ENCODE measurements at places on chromosomes 6 and 20.

DNA sequence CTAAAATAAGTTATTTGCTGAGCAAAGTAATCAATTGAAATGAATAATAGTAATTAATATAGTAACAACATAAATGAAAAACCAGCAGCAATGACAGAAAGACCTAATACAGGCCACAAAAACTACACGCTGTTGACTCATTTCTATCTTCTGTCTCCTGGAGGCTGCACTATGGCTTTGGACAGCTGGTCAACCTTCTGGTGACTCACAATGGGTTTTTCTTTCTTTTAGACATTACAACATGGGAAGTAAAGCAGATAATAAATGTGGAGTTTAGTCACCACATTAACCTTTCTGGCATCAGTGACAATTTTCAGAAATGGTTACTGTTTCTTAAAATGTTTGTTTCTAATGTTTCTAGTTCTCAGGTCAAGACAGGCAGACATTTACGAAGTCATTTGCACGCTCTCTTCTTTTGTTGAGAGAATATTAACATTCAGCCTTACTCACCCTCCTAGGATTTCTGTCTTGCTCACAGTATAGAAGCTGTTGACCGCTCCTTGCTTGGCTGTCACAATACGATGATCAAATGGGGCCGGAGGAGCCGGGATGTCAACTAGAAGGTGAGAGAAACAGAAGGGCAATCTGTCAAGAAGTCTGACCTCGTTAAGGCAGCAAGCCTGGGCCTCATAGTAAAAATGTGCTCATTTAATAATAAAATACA lies 62.2 kb downstream of the MYLK4 start:
- DNase-seq: no peak

GRCh38 chr6:139942331-139942730 lies 567.9 kb upstream of the CITED2 start:
- DNase-seq: no peak

- DNase-seq: no peak
These were observed 330.5 kb downstream of the TFAP2A start for GRCh38 chr6:10084111-10084986.

GRCh38 chr20:6012179-6012578 lies 41.7 kb downstream of the LRRN4 start:
- DNase-seq: no peak

- DNase-seq: no peak
These were observed 4.2 kb upstream of the APMAP start for GRCh38 chr20:24996449-24997377.

DNA sequence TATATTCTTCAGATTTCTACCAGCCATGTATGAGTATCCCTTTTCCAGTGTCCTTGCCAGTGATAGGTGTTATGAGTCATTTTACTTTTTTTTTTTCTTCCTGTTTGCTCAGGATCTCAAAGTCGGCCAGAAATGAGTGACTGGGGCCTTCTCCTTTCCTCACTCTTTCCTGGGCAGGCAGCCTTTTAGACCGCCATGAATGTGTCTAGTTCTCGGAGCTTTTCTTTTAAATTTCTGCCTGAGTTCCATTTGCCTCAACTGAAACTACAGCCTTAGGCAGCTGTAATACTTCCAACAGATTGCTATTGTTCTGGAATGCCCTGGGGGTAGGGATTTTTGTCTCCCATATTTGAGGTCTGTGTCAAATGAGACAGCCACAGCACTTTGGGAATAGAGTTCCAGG lies 83.7 kb downstream of the STXBP5 start:
- no peak for DNase-seq

- no peak for DNase-seq
These were observed 80.5 kb downstream of the YTHDF1 start for GRCh38 chr20:63135411-63135810.

DNA sequence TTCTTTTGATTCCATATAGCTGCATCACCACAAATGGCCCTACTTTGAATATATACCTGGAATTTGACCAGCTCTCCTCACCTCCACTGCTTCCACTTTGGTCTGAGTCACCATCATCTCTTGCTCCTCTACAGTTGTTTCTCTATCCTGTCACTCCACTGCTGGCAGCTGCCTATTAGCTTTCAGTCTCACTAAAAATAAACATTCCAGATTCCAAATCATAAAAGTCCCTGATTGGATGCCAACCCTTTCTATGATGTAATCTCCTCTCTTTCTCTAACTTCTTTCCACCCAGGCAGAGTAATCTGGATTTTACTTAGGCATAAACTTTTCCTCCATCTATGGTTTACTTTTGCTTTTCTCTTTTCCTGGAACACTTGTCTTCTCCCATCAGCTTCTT lies 49.1 kb downstream of the RFPL4B start:
- no peak for DNase-seq

- DNase-seq: peak; percentile 16
These were observed 116.5 kb upstream of the ESR1 start for GRCh38 chr6:151690768-151691562.

- no peak for DNase-seq
These were observed 122.4 kb downstream of the TCP11 start for GRCh38 chr6:35018746-35019145.

DNA sequence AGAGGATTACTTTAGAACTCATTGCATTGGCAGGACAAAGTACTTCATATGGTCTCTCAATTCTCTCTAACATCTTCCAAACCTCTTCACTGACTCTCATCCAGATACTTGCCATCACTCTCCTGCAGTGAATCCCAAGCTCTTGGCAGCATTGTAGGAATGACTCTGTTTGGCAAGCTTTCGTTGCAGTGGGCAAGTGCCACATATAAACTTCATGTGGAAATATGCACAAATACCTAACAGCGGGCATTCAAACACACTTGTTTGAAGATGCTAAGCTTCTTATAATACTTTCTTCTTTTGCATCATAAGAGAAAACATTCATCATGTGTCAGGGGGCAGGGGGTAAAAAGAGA lies 86.2 kb upstream of the F13A1 start:
- DNase-seq: no peak

DNA sequence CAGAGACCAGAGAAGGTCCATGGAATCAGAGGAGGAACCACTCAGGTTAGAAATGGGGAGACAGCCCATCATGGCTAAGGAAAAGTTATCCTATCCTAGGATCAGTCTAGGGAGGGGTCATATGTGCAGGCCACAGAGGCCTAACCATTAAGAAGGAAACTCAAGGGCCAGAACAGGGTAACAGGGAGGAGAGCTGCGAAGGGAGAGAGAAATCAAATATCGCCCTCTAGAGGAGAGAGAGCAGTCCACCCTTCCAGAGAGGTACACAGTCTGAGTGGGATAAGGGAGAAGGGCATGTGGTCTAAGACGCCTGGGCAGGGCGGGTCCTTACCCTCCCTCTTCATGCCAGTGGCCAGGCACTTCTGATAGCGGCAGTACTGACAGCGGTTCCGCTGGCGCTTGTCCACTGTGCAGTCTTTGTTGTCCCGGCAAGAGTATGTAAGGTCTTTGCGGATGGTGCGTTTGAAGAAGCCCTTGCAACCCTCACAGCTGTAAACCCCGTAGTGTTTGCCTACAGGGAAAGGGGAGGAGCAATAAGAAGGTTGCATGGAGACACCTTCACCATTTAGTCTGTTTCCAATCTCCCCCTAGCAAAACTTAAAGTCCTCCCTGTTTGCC lies 2.9 kb downstream of the RXRB start:
- peak; percentile 28 for DNase-seq

GRCh38 chr6:17042422-17043147 lies 59.3 kb upstream of the STMND1 start:
- no peak for DNase-seq

DNA sequence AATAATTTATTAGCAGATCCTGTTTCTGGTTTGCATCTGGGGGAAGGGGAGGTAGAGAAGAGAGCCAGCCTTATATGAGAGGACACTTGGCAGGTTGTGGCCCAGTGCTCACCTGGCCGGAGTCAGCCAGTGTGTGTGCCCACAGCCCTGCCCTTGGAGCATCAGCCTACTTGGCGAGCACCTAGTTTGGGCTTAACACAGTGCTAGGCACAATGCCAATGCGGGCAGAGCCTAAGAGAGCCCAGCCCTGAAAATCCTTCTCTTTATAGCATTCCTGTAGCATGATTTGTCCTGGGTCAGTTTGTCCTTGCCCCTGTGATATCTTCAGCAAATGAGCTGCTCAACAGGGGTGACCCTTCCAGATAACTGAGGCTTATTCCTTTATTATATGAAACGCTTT lies 73.0 kb downstream of the SLX4IP start:
- no peak for DNase-seq

GRCh38 chr20:51187261-51187660 lies 164.4 kb upstream of the KCNG1 start:
- DNase-seq: no peak

- no peak for DNase-seq
These were observed 134.8 kb upstream of the BEND6 start for GRCh38 chr6:56820060-56820459.

- no peak for DNase-seq
These were observed 58.2 kb downstream of the IRF4 start for GRCh38 chr6:449486-450419.

DNA sequence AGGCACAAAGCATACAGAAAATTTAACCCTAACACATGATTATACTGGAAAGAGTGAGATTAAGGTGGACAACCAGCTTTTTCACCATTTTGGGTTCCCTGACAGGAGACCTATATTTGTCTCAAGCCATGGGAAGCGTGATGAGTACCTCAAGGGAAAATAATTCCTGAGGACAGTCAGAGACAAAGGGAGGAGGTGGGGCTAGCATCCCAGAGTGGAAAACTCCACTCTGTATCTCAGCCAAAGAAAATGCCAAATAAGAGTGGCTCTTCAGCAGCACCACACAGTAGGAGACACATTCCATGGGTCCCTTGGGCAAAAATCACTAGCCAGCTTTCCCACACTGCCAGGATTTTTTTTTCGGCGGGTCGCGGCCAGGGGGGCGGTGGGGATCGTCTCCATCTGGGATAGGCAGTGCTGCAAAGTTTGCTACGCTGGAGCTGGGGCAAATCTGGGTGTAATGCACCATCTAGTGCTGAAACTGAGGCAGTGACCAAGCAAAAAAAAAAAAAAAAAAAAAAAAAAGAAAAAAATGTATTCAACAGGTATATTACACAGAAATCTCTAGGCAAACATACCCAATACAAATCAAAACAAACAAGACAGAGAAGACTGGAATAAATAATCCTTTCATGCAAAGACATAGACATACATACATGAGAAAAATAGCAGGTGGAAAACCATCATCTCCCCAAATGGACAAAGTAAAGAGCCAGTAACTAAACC lies 77.3 kb upstream of the SLC35F1 start:
- DNase-seq: no peak

DNA sequence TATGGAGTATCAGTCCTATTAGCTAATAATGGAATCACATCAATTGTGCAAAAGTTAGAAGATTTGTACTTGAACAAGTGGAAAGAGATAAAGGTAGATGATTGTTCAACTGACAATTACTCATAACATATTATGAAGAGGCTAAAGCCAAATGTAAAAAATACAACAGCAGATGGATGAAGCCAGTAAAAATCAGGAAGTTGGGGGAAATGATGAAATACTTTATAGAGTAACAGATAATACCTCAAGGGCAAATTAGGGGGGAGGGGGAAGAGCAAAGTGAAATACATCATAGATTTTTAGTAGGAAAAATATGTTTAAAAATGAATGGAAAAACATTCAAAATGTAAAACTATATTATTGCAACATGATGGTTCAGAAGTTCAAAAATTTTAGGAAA lies 114.0 kb downstream of the PDSS2 start:
- no peak for DNase-seq

GRCh38 chr6:113031591-113032238 lies 684.6 kb downstream of the RFPL4B start:
- no peak for DNase-seq

GRCh38 chr6:118101831-118102345 lies 194.8 kb downstream of the SLC35F1 start:
- DNase-seq: no peak

GRCh38 chr20:33685328-33686099 lies 671 bp downstream of the E2F1 start:
- peak; percentile 66 for DNase-seq

GRCh38 chr6:125102411-125102810 lies 51.2 kb upstream of the TPD52L1 start:
- DNase-seq: no peak

DNA sequence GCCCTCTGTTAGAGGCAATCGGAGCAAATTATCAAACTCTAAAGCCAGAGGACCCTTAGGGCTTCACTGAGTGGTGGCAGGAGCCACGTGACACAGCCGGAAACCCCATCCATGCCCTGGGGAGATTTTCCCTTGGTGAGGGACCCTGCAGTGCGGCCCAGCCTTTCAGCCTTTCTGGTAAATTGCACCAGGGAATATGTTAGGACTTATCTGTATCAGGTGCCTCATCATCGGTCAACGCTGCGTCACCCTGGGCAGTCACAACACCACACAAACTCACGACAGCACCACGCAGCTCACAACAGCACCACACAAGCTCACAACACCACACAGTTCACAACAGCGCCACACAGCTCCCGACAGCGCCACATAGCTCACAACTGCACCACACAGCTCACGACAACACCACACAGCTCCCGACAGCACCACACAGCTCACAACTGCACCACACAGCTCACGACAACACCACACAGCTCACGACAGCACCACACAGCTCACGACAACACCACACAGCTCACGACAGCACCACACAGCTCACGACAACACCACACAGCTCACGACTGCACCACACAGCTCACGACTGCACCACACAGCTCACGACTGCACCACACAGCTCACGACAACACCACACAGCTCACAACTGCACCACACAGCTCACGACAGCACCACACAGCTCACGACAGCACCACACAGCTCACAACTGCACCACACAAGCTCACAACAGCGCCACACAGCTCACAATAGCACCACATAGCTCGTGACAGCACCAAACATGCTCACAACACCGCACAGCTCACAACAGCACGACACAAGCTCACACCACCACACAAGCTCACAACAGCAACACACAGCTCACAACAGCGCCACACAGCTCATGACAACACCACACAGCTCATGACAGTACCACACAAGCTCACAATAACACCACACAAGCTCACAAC lies 199.0 kb downstream of the DLL1 start:
- DNase-seq: no peak

- DNase-seq: no peak
These were observed 112.2 kb downstream of the INSM1 start for GRCh38 chr20:20480126-20480525.

- DNase-seq: no peak
These were observed 62.9 kb downstream of the TRMT6 start for GRCh38 chr20:5887386-5887785.

- no peak for DNase-seq
These were observed 42.5 kb upstream of the BMP5 start for GRCh38 chr6:55917751-55918415.

DNA sequence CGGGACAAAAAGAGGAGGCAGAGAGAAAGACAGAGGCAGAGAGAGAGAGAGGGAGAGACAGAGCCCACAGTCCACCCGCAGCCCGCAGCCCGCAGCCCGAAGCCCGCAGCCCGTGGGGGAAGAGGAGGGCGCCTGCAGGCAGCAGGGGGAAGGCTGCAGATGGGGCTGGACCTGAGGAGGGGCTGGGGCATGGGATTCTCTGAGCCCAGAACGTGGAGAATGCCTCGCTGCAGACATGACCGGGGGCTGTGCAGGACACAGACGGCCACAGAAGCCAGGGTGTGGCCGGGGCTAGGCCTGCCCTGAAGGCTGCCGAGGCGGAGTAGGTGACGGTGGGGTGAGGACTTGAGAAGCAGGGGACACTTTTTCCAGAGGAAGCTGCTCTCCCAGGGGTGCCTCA lies 6.5 kb upstream of the SLCO4A1 start:
- DNase-seq: no peak

GRCh38 chr6:6678185-6678671 lies 89.7 kb downstream of the LY86 start:
- no peak for DNase-seq

Data from CD4-positive, alpha-beta T cell treated with Interleukin-17A for 4 hours (primary cell).